ENCODE measurements at places on chromosomes 5 and 9.

DNA sequence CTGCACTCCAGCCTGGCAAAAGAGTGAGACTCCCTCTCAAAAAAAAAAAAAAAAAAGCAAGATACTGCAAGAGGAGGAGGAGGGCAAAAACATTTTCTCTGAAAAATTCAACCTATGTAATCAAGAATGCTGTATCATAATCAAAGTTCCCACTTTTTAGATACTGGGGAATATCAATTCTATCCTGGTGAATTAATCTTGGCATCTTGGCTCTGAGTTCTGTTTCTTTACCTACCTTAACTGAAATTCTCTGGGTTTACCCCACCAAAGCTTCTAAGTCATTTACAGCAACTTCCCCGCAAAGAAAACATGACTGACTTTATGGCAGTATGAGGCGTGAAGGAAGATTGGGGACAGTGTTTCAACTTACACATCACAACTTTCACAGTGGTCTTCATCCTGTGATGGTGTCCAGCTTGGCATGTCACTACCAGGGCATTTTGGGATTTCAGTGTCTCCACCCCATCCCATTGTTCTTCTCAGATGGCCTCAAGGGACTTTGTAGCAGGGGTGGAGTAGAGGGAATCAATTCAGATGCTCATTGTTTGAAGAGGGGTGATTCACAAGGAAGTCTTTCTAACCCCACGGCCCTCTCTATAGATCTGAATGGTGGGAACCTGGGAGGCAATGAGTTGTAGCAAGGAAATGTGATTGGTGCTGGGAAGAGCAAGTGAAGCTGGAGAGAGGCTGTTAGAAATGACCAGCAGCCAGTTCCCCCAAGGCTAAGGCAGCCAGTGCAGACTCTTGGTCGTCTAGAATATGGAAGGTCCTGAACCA is 130.5 kb downstream of the SCAMP1 start:
- no peak for DNase-seq

DNA sequence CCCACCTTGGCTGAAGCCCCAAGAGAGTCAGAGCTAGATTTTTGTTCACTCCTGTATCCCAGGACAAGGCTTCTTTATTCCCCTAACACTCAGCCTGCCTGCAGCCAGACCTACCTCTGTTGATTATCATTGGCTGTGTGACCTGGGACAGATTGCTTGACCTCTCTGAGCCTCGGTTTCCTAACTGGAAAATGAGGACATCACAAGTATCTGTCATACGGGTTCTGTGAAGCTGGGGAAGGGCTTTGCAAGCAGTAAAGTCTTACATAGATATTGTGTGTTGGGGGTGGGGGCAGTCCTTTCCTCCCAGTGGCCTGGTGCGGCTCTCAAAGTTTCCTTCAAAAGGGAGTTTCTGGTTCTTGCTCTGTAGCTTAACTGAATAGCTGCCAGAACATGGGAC is 2.5 kb upstream of the NEK6 start:
- DNase-seq: no peak

- no peak for DNase-seq
Observed at GRCh38 chr9:136995362-136995761, 1.0 kb downstream of the CLIC3 start.

GRCh38 chr9:12816656-12817101 is 41.9 kb downstream of the LURAP1L start:
- DNase-seq: no peak

DNA sequence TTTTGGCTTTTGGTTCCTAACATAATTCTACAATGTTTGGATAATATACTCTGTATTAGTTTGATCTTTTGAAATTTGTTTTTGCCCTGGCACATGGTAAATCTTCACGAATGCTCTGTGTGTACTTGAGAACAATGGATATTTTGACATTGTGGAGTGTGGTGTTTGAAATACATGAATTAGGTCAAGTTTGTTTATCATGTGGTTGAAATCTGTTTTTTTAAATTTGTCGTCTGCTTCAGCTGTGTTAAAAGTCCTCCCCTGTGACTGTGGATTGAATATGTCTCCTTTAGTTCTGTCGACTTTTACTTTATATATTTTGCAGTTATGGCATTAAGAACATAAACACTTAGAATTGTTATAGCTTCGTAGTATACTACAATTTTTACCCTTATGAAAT is 60.3 kb downstream of the DUSP1 start:
- DNase-seq: no peak

All from stimulated activated CD4-positive, alpha-beta T cell treated with anti-CD3 and anti-CD28 coated beads, Interleukin-15, amount 100 ng/mL, for 24 hours (primary cell).